ENCODE measurements at places on chromosomes 16 and 17.

GRCh38 chr16:73321853-73322252, 273.9 kb upstream of the ZFHX3 start:
- DNase-seq, result no peak

- DNase-seq, result no peak
Observed at GRCh38 chr16:70568601-70569237, 45.1 kb downstream of the SF3B3 start.

DNA sequence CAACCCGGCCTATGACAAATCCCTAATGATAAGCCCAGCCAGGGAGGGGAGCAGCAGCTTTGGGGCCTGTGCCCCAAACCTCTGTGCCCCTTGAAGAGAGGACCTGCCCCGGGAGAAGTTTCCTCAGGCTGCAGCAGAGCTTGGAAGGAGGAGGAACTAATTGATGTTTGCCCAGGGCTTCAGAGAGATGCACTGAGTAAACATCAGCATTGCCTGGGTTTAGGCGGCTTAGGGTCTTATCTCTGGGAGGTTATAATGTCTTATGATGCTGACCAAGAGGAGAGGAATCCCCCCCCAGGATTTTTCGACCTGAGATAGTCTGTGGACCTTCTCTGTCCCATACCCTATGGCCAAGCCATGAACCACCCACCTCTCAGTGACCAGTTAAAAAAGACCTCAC, 148.7 kb upstream of the SDK2 start:
- DNase-seq, result no peak

GRCh38 chr16:66434619-66435430, 7.7 kb downstream of the BEAN1 start:
- no peak for DNase-seq

DNA sequence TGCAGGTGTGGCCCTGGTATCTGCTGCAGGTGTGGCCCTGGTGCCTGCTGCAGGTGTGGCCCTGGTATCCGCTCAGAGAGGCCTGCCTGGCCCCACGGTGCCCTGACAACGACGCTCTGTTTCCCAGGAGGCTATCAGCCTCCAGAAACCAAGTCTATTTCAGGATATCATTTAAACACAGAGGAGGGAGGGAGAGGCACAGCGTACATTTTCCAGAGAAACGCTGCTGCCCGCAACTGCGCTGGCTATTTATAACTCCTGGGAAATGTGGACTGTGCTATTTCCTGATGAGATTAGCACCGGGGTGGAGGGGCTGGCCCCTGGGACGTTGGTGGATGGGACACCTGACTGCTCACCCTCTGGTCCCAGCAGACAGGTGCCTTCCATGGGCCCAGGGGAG, 22.5 kb downstream of the TIMM22 start:
- DNase-seq, result no peak

DNA sequence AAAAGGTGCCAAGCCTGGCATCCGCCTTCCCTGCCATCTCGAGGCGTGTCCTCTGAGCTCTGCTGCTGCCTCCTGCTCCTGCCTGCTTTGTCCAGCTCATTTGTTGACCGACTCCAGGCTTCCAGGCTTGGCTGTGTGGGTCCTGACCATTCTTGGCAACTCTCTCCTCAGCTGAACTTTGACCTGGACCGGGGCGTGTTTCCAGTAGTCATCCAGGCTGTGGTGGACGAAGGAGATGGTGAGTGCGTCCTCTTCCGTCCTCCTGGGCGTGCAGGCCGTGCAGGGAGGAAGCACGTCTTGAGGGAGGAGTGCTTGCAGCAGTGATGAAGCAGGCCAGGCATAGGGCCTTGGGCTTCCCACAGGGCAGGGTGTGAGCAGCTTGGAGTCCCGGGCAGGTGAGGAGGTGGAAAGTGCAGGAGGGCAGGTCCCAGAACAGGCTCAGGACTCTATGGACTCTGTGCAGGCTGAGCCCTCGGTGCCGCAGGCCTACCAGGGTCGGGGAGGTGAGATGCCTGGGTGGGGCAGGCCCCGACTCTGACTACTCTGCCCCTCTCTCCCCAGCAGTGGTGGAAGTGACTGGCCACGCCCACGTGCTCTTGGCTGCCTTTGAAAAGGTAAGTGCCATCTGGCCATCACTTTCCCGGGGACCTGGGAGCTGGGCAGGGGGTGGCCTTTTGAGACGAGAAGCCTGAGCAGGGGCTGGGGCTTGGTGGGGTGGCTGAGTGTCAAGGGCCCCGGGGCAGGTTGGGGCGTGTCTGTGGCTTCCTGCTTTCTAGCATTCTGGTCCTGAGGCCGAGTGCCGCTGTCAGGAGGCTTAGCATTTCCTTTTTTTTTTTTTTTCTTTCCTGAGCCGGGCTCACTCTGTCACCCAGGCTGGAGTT, 28.6 kb upstream of the NUDT16L1 start:
- DNase-seq, result no peak

All from D721Med (cell line).